ENCODE measurements at places on chromosomes 12 and 14. TPM values are rescaled to one million over a fixed set of nuclear protein-coding genes. Genes with fewer than 3 reads are reported as not detected.

Gene FGF23
- total RNA-seq: not detected

Gene TSPAN11
- total RNA-seq: not detected

Gene FAM177A1
- 32.5 TPM for total RNA-seq

Gene CIDEB
- total RNA-seq: 1.6 TPM

Gene CCDC38
- total RNA-seq: 1.5 TPM

Gene OR6C2
- total RNA-seq: not detected

Gene YEATS4
- total RNA-seq: 80.4 TPM

DNA sequence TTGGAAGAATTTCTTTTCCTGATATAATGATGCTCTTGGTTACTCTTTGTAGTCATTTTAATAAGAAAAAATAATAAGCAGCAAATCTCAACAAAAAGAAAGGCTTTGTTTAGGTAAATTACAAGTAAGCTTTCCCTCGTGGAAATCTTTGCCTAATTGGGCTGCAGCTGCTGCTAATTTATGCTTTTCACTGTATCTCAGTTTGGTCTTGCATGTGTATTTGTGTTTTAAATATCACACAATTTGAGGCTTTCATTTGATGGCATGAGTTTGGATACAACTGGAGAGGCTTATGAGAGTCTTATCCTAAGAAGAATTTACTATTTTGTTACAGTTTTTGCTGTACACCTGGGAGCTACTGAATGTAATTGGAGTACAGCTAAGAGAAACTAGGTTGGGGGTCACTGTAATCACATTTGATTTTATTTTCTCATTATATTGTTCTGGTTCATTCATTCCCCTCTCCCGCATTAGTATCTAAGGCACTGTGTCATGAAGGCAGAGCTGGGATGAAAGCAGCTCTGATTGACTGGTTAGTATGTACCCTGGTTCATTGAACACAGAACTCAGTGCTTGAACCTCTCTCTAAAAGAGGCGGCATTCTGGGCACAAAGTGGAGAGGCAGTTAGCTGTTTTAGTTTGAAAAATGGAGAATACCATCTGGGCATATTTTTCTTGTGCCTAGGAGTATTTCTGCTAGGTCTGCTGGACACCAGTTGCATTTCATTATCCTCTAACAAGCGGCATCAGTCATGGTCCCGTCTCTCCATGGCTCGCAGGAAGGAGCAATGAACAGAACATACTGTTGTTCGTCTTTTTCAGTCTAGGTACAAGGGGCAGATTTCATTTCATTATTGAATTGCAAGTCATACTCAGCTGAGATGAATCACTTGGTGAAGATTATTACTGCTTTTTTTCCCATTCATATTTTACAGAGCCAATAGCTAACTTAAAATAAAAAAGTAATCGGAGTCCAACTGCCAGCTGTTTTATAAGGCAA is 118.0 kb upstream of the TMEM260 start:
- DNase-seq: no peak

DNA sequence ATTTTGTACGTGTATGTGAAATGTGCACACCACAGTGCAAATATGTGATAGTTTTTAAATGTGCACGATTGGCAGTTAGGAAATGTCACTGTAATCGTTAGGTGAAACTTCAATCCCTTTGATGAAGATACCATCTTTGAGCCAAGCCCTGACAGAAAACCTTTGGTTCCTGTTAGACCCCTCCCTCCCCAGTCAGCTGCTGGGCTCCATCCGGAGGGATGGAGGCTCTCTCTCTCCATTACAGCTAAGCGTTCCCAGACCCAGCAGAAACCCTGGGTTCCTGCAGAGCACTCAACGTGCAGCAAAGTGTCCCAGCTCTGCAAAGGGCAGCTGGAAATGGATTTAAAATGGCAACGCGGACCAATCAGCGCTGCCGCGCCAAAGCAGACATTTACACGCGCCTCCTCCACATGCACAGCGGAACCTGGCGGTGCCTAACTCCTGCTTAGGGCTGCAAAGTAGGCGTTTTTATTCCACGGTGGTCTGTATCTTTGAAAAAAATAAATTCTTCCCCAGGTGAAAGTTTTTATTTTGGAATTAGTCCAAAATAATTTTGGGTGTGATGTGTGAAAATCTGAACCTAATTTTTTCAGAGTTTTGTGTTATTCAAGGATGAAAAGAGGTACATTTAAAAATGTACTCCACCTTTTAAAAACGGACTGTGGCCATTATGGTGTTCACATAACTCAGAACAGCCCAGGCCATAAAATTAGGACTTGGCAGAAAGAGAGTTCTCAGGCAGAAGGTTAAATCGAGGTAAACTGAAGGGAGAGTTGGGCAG is 1.4 kb upstream of the HMGA2 start:
- DNase-seq: no peak

GRCh38 chr12:3662521-3662921 is 90.4 kb downstream of the CRACR2A start:
- no peak for DNase-seq

DNA sequence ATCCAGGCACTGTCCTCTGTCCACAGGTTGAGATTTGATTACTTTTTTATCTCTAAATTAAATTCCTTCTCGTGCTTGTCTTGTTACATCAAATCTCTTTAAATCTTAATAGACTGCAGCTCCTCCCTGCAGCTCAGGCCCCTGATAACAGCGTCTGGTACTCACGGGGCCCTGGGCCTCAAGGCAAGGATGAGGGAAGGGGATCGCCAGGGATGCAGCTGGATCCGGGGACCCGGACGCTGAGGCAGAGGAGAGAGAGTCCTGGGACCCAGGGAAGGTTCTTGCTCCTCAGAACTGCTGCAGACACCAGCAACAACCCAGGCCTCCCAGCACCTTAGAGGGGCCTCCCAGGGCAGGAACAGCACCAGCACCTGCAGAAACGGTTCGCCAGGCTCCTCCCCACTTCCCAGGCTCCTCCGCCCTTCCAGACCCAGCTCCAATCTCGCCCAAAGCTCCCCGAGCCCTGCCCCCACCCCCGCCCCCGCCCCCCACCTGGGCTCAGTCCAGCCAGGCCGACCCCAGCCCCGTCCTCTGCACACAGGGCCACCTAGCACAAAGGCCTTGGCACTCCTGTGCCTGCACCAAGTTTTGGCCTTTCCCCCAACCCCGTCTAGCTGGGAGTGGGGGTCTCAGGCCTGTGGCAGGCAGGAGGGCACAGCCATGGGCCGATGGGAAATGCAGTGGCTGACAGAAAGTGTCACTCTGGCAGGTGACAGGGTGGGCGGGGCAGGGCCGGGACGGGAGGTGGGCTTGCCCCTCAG is 60.3 kb upstream of the GALNT9 start:
- DNase-seq: no peak

DNA sequence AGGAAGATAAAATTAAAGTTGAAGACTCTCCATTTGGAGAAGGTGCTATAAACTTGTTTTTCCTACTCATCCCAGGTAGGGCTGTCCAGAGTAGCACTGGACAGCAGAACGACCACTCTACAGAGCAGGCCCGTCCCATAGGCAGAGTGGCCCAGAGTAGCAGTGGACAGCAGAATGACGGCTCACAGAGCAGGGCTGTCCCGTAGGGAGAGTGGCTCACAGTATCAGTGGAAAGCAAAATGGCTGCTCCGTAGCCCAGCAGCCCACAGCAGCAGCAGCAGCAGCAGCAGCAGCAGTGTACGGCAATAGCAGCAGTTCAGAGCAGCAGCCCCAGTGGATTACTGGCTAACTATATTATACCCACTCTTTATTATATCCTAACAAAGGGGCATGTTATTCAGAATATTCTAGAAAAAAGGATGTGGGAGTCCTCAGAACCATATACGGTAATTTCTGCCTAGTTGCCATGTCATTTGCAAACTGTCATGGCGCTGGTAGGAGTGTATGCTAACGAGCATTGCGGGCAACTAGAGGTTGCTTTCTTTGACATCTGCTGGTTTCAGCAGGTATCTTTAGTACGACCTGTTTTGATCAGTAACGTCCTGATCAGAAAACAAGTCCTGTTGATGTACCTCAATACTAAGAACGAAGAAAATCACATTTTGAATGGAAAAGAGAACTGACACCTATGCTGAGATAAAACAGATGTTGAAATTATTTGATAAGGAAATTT is 567.3 kb downstream of the SLC16A7 start:
- no peak for DNase-seq

DNA sequence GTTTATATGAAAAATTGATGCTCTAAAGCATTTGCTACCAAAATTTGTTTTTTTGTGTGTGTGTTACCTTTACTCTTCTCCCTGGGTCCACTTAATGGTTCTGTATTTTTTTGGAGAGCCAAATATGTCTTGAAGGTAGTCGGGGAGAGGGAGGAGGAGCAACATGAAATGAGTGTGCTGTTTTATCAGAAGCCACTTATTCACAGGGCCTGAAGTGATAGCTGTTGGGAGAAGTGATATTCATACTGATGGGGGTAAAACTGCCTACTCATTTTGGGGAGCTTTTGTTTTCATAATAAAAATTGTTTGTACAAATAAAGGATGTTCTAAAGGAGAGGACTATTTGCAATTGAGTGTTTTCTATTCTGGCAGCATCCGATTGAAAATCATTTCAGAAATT is 29.2 kb downstream of the CRADD start:
- no peak for DNase-seq

DNA sequence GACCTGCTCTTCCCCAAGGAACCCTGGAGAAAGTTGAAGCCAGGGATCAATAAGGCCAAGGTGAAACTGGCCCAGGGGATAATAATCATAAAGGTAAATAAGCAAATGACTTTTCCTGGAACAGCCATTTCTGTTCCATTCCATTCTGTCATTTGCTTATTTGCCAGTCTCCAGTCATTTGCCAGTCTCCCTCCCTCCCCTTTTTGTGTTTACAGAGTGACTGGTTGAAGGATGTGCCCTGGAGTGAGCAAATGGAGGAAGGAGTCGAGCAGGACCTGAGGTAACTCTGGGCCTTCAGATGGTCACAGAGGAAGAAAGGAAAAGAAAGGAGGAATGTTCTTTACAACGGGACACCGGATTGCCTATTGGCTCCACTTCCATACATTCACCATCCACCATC is 17.8 kb upstream of the DCD start:
- no peak for DNase-seq

DNA sequence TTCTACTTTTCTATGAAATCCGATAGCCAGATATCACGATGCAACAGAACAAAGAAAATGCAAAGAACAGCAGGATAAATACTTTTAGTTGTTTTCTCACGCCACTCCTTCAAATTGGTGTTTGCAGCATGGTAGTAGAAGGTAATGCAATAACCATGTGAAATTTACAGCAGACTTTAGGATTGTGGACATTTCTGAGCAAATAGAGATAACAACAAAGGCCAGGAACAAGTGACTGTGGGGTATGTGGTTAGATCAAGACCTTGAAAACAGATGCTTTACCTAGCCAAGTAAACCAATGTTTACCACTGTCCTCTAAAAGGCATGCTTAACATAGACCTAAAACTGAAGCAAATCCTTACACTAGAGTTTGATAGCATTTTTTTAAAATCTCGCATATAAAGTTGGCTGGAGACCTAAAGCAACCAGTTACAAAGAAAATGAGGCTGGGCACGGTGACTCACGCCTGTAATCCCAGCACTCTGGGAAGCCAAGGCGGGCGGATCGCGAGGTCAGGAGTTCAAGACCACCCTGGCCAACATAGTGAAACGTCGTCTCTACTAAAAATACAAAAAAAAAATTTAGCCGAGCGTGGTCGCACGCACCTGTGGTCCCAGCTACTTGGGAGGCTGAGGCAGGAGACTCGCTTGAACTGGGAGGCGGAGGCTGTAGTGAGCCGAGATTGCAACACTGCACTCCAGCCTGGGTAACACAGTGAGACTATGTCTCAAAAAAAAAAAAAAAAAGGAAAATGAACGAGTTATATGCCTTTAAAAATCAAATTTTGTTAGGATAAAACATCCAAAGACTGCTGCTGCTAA is 123.2 kb upstream of the FOXN3 start:
- no peak for DNase-seq

- DNase-seq: peak; percentile 33
These were observed 966 bp downstream of the BICD1 start for GRCh38 chr12:32107359-32108267.

DNA sequence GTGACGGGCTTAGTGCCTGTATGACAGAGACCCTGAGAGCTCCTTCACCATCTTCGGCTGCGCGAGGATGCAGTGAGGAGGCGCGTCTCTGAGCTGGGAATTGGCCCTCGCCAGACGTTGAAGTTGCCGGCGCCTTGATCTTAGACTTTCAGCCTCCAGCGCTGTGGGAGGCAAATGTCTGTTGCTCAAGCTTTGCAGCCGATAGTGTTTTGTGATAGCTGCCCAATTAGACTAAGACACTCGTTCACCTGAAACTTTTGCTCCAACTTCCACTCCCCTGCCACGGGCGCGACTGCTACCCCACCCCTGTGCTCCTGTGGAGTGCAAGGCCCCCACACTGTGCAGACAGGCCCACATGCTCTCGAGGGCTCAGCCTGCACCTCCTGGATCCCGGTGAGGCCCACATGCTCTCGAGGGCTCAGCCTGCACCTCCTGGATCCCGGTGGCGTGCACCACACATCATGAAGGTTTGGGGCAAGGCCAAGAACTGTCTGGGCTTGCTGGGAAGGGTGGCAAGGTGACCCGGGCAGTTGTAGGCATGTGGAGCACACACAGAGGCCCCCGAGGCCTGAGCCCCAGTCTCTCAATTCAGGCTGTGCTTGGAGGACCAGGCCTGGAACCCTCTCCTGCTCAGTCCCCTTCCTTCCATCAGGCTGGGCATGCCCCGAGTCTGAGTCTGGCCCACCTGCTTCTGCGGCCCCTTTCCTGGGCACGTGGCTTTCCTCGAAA is 324.6 kb downstream of the TMEM121 start:
- peak; percentile 72 for DNase-seq
